ENCODE measurements at places on chromosomes 3 and 15.

DNA sequence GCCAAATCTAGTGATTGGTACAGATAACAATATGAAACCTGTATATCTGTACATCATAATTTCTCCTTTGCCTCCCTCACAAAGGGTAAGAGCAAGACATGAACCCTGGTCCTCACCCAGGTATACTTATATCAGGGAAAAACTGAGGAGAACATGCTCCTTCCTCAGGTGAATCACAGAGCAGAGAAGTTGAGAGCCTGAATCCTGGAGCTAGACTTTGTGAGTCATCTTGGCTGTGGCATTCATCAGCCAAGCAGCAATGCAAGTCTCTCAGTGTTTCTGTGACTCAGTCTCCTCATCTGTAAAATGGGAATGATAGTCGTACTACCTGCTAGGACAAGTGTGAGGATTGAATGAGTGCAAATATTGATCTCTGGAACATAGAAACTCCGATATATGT is 165.7 kb upstream of the ADAMTS9 start:
- H3K27me3 ChIP-seq: no peaks in the 10 kb centered on the region
- DNase-seq: no peak
- no peaks in the 10 kb centered on the region for H3K36me3 ChIP-seq
- H3K4me3 ChIP-seq: no peak overlapping the region

DNA sequence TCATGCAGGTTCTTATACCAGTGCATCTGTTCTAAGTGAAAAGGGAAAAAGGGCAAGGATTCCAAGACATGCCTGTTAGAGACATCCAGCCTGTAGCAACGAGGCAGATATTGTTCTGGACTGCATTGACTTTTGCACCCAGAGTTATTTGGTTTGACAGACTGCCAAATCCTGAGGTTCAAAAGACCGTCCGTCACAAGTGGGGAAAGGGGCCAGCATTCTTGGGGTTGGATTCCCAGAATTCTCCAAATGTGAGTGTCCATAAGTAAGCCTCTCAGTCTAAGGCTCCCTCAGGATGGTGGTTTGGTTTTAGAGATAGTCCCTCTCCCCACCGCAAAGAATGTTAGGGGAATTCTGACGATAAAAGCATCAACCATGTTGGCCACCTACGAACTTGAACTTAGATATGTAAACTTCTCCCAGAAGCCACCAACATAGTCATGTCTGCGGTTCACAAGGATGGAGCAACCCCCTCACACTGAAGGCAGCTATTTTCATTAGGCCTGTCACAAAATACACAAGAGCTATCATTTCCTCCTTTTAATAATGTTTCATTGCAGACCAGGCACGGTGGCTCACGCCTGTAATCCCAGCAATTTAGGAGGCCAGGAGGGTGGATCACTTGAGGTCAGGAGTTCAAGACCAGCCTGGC is 13.6 kb upstream of the LACTB start:
- H3K4me3 ChIP-seq: no peak overlapping the region
- peak; percentile 92 for DNase-seq
- peaks cover under 1% of the 10 kb centered on the region for H3K36me3 ChIP-seq
- peaks cover 9% of the 10 kb centered on the region for H3K4me1 ChIP-seq

DNA sequence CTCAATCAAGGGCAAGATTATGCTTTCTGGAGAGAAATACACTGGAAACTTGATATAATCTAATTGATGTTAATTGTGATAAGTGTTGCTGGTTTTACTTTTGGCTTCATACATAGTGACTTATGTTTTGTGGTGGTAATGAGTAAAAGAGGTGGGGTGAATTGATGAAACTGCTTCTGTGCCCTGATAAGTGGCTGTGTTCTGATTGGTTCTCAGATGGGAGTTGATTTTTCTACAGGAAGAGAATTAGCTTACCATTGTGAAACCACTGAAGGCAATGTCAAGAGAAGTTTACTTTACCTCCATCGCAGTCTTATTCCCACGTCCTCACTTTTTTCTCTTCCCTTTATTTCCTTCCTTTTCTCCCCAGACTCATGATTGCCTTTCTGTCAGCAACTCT is 23.8 kb downstream of the TMEM45A start:
- no peaks in the 10 kb centered on the region for H3K36me3 ChIP-seq
- no peak overlapping the region for H3K4me3 ChIP-seq
- no peaks in the 10 kb centered on the region for H3K27me3 ChIP-seq
- peaks cover 11% of the 10 kb centered on the region for H3K4me1 ChIP-seq
- H3K27ac ChIP-seq: no peak overlapping the region

DNA sequence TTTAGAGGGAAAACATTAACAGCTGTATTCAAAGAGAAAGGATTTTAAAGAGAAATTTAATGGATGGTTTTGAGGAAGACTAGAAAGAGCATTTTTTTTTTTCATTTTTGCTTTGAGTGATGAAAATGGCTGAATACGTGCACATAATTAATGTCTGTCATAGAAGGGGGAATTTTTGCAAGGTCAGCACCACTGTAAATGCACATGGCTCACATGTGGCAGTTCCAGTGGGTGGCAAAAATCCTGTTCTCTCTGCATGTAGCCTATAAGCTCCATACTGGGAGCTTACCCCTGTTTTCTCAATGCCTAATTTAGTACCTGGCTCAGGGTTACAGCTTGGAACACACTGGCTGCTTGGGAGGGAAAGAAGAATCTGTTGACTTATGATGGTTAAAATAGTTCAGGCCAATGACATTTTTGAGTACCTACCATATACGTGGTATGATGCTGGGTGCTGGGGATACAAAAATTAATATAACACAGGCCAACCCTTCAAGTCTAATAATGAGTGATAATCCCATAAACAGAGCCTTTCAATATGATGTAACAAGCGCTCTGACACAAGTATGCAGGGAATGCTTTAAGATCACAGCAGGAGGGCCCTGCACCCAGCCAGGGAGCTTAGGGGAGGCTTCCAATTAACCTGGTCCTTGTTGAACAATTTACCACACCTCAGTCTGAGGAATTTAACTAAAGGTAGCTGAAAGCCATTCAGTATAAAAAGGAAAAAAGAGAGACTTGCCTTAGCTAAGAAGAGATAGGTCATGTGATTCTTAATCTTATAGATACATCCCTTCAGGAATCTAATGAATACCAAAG is 33.0 kb downstream of the HSPBAP1 start:
- no peaks in the 10 kb centered on the region for H3K4me1 ChIP-seq
- H3K27ac ChIP-seq: no peak overlapping the region
- peak; percentile 27 for DNase-seq

DNA sequence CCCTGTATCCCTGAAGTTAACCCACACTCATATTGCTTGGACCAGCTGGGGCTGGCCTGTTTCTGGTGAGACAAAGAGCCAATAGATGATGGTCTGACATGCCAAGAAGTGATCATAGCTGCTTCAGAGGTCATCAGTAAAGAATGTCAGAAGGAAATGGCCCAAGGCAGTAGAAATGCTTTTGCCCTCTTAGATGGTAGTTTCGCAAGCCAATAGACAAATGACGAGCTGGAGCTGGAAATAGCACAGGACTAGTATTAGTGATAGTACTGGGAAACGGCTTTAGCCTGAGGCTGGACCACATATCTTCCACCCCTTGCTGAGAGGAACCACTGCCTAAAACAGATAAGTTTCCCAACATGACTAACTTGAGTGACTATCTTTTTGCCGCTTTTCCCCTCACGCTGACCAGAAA is 176.1 kb upstream of the THBS1 start:
- H3K4me3 ChIP-seq: no peak overlapping the region
- no peaks in the 10 kb centered on the region for H3K27me3 ChIP-seq
- H3K4me1 ChIP-seq: peaks cover 22% of the 10 kb centered on the region
- DNase-seq: peak; percentile 97
- H3K36me3 ChIP-seq: no peaks in the 10 kb centered on the region

DNA sequence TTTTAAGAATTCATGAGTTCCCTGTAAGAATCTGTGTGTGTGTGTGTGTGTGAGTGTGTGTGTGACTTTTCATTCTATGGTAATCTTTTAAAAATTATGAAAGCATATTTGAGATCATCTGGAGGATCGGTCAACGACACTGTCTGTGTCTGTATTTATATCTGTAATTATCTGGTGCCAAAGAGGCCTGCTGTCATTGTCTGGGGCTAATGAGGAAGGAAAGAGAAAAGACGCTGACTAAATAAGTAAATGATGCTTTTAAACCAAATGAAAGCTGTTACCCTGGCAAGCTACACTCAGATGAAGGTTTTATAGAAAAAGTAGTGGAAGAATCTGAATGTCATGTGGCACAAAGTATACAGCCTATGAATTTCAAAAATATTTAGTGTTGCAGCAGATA is 439.8 kb downstream of the RBMS3 start:
- no peaks in the 10 kb centered on the region for H3K27me3 ChIP-seq
- peaks cover 20% of the 10 kb centered on the region for H3K4me1 ChIP-seq
- H3K27ac ChIP-seq: peak overlapping the region; percentile 70
- DNase-seq: no peak

- no peak overlapping the region for H3K4me3 ChIP-seq
- no peaks in the 10 kb centered on the region for H3K27me3 ChIP-seq
- no peaks in the 10 kb centered on the region for H3K36me3 ChIP-seq
- H3K4me1 ChIP-seq: no peaks in the 10 kb centered on the region
- DNase-seq: no peak
- no peak overlapping the region for H3K27ac ChIP-seq
These were observed 197.0 kb upstream of the CFAP20DC start for GRCh38 chr3:59246719-59247401.

DNA sequence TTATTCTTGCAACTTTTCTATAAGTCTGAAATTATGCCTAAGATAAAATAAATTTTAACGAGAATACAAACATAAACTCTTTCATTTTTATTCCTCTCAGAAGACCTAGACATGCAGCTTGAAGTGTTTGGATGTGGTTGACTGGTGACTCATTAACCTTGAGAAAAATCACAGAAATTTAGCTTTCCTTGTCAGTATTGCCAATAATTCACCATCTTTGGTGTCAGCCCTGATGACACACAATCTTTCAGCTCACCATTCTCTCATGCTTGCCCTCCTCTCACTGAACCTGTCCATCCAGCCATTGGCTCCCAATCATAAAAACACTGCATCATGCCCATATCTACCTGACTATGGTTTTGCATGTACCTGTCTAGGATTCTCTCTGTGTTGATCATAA is 22.6 kb upstream of the TNFAIP8L3 start:
- peak; percentile 28 for DNase-seq
- H3K27me3 ChIP-seq: no peaks in the 10 kb centered on the region
- H3K27ac ChIP-seq: no peak overlapping the region
- H3K36me3 ChIP-seq: peaks cover 7% of the 10 kb centered on the region

DNA sequence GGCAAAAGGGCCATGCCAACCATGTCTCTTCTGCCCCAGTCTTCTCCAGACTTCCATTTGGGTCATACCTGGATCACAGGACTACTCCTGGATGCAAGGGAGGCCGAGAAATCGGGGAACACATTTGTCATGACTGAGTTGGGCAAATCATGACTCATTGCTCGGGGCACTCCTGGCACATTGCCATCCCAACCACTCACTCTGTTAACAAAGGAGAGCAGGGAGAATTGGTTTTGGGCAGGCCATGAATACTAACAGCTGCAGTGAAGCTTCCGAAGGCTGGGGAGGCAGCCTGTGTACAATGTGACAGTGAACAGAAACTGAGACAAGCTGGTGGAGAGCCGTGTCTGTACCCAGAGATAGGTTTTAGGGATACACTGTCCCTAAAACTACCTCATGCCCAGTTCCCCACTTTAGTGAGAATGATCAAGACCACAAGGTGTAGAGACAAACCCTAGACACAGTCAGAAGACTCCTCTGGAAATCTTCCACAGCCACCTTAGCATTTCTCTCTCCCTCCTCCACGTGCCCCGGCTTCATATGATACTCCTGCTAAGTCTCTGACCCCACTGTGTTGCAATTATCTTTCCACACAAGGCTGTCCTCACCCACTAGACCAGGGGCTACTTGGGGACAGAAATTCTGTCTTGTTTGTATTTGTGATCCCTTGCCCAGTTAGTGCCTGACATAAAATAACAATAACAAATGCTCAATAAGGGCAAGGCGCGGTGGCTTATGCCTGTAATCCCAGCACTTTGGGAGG is 10.5 kb upstream of the BUB1B start:
- H3K27ac ChIP-seq: peak overlapping the region; percentile 86
- no peak overlapping the region for H3K4me3 ChIP-seq
- peak; percentile 96 for DNase-seq
- H3K4me1 ChIP-seq: peaks cover 23% of the 10 kb centered on the region

GRCh38 chr3:126964950-126965349 is 18.0 kb upstream of the PLXNA1 start:
- H3K36me3 ChIP-seq: no peaks in the 10 kb centered on the region
- peaks cover 16% of the 10 kb centered on the region for H3K4me1 ChIP-seq
- H3K27ac ChIP-seq: no peak overlapping the region

DNA sequence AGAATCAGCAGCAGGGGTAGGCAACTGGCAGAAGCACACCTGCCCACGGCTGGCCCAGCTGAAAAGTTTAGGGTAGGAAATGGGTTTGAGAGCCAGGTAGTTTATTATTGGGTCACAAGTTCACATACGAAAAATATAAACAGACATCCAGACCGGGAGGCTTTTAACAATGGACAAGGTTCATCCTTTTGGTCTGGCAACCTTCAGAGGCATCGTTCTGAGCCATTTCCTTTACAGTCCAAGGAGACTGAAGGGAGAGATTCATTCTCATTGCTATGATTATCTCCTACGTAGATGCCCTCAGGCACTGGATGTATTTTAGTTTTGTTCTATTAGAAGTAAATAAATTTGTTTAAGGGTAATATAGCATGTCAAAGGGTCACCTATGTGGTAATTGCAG is 248.0 kb upstream of the THBS1 start:
- DNase-seq: no peak
- peaks cover 17% of the 10 kb centered on the region for H3K4me1 ChIP-seq
- no peak overlapping the region for H3K27ac ChIP-seq
- no peaks in the 10 kb centered on the region for H3K27me3 ChIP-seq
- no peaks in the 10 kb centered on the region for H3K36me3 ChIP-seq

DNA sequence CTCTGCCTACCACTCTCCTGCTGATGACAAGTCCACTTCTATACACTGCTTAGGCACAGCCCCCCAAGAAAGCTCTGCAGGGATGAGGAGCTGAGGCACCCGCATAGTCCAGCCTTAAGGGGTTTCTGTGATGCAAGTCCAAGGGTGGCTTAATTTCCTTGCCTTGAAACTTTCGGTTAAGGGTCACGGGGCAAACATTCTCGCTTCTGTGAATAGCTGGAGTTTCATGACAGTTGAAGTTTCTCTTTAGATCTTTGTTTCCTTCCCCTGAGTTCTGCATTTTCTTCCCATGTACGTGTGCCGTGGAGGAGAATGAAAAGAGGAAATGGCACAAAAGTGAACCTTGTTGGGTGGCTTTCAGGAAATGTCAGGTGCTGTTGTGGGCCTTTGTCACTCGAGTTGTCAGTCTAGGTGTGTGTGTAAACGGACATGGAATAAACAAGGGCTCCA is 7.0 kb downstream of the GPR160 start:
- H3K27me3 ChIP-seq: no peaks in the 10 kb centered on the region
- H3K36me3 ChIP-seq: peaks cover 6% of the 10 kb centered on the region
- no peak overlapping the region for H3K27ac ChIP-seq
- no peak for DNase-seq
- H3K4me3 ChIP-seq: no peak overlapping the region
- H3K4me1 ChIP-seq: no peaks in the 10 kb centered on the region

- H3K4me3 ChIP-seq: no peak overlapping the region
- H3K27me3 ChIP-seq: no peaks in the 10 kb centered on the region
- H3K36me3 ChIP-seq: peaks cover 20% of the 10 kb centered on the region
These were observed 76.0 kb downstream of the ETFA start for GRCh38 chr15:76235186-76235826.
